ENCODE measurements at places on chromosomes 6 and 20.

GRCh38 chr6:156955494-156956183 lies 178.5 kb downstream of the ARID1B start:
- DNase-seq = no peak

DNA sequence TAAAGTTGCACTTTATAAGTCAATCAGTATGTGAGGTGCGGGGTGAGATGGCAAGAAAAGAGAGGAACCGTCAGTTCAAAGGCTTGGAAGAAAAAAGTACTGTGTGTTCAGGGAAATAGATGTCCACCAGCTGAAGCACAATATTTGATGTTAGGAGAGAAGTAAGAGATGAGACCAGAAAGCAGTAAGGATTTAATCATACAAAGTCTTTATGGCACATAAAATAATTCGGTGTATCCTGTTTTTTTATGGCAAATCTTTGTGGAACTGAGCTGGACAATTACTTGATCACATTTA lies 197.2 kb downstream of the FAXC start:
- DNase-seq = no peak

- DNase-seq = peak; percentile 55
These were observed 77.8 kb downstream of the ATG5 start for GRCh38 chr6:106247733-106248132.

- peak; percentile 51 for DNase-seq
These were observed 81.9 kb downstream of the PLCB1 start for GRCh38 chr20:8213831-8214587.

GRCh38 chr6:123091091-123091895 lies 95.3 kb downstream of the CLVS2 start:
- no peak for DNase-seq

DNA sequence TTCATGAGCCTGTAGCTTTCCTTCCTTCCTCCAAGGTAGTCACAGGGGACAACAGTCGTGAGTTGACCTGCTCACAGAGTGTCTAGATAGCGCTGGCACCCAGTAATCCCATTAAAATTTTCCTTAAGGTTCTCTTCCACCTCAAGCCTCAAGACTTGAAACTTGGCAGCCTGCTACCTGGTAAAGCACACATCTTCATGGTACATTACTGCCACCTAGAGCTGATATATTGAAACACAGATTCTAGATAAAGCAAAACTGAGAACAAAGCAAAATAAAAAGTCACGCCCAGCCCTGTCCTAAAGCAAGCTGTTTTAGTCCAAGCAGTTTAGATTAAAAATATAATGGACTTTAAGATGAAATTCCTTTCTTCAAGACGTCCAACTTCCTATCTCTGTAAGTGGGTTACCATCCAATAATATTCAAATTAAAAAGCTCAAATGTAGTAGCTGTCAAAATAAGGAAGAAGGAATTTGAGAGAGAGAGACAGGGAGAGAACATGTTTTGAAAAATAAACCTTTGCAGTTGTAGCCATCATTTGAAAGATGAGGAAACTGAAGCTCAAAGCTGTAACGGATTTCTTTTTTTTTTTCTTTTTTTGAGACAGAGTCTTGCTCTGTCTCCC lies 50.7 kb upstream of the CD83 start:
- DNase-seq = peak; percentile 70

- no peak for DNase-seq
These were observed 23.8 kb downstream of the JARID2 start for GRCh38 chr6:15269619-15270018.

GRCh38 chr6:139508576-139508975 lies 134.1 kb upstream of the CITED2 start:
- no peak for DNase-seq

DNA sequence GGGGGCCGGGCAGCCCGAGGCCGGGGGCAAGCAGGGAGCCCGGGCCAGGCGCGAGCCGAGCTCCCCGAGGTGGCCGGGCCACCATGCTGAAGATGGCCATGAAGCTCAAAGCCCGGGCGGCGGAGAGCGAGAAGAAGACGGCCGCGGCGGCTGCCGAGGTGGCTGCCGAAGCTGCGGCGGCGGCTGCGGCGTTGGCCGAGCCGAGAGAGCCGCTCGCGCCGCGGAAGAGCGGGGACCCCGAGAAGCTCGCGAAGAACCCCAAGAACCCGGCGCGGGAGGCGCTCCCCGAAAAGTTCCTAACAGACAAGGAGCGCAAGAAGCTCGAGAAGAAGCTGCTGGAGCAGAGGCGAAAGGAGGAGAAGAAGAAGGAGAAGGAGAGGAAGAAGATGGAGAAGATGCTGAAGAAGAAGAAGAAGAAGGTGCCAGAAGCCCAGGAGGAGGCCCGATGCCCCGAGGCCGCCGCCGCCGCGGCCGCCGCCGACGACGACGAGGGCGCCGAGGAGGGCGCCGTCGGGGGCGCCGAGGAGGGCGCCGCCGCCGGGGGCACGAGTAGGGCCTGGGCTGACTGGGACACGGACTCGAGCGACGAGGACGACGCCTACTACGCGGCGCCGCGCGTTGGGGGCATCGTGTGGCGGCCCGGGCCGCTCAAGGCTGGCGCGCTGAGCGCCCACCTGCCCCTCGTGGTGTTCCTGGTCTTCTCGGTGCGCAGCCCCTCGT lies 37.4 kb downstream of the GNAS start:
- DNase-seq = no peak
